Stimulated activated CD8-positive, alpha-beta memory T cell treated with anti-CD3 and anti-CD28 coated beads, Interleukin-15, amount 100 ng/mL, for 48 hours (primary cell): ENCODE measurements at places on chromosomes 16 and 17.

- DNase-seq: no peak
These were observed 53.4 kb downstream of the ZNF18 start for GRCh38 chr17:11943759-11944347.

DNA sequence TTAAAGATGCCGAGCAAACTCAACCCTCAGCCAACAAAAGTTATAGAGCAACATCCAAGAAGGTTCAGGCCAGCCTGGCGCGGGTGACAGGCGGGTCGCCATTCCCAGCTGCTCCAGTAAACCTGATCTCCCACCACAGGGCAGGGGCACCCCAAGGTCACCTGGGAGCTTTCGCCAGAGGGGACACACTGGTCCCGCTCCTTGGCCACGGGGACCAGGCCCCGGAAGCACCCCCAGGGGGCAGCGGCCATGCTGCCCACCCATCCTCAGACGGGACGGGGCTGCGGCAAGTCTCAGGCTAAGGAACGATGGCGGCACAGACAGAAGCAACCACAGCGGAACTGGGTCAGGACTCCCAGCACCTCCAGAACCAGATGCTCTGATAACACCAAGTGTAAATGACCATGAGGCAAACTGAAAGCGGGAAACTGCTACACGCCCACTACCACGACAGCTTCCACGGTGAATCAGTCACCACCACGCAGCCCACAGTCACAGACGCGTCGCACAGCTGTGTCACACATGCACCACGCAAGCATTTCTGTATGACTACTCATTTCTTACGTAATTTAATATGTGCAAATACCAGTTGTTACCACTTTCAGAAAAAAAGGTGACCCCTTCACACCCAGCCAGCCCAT is 14.1 kb upstream of the CCDC154 start:
- peak; percentile 20 for DNase-seq

GRCh38 chr17:82608816-82609215 is 39.4 kb downstream of the WDR45B start:
- no peak for DNase-seq

- DNase-seq: no peak
These were observed 32.0 kb downstream of the CDH13 start for GRCh38 chr16:82658796-82659195.

GRCh38 chr17:71398800-71399219 is 722.0 kb upstream of the SOX9 start:
- no peak for DNase-seq

DNA sequence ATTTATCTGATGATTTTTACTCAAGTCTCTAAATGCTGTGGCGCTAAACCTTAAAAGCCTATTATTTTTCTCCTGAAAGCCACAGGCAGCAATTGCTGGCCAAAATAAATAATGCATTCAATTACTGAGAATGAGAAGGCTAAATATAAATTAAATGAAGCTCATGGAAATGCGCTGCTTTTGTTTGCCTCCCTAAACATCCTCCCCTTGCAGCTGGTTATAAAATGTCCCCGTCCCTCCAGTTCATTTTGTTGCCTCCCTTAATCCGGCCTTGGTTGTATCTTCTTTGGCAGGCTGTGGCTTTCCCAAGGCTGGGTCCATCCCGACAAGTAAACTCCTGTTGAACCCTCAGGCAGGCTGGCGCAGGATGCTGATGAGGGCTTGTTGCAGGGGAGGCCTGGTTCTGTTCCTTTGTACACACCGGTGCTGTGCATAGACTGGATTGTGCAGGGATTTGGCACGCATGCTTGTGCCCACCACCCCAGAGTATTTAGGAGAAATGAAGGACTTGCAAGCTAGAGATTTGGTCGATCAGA is 62.7 kb downstream of the KNOP1 start:
- DNase-seq: no peak

GRCh38 chr17:15955793-15956541 is 11.0 kb downstream of the ADORA2B start:
- no peak for DNase-seq

GRCh38 chr16:88988980-88989811 is 12.2 kb upstream of the CBFA2T3 start:
- no peak for DNase-seq

DNA sequence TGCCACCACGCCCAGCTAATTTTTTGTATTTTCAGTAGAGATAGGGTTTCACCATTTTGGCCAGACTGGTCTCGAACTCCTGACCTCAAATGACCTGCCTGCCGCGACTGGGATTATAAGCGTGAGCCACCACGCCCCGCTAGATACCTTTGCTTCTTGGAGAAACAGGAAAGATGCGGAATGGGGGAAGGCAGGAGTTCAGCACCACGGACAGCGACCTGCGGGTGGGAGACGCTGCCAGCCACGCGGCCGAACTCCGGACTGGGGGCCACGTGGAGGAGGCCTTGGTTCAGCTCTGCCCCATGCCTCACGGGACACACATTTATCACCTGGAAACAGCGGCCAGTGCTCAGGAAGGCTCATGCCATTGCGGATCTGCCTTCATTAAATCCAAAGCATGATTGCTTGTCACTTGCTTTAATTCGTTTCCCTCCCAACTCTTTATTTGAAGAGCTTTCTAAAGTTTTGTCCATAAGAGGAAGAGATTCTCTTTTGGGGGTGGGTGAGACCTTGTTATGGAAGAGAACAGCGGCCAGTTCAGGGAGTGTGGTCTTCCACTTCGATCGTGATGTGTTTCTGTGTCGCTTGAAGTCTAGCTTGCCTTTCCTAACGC is 219.9 kb downstream of the ENGASE start:
- DNase-seq: peak; percentile 9

GRCh38 chr17:21242780-21243515 is 10.3 kb downstream of the NATD1 start:
- DNase-seq: no peak

DNA sequence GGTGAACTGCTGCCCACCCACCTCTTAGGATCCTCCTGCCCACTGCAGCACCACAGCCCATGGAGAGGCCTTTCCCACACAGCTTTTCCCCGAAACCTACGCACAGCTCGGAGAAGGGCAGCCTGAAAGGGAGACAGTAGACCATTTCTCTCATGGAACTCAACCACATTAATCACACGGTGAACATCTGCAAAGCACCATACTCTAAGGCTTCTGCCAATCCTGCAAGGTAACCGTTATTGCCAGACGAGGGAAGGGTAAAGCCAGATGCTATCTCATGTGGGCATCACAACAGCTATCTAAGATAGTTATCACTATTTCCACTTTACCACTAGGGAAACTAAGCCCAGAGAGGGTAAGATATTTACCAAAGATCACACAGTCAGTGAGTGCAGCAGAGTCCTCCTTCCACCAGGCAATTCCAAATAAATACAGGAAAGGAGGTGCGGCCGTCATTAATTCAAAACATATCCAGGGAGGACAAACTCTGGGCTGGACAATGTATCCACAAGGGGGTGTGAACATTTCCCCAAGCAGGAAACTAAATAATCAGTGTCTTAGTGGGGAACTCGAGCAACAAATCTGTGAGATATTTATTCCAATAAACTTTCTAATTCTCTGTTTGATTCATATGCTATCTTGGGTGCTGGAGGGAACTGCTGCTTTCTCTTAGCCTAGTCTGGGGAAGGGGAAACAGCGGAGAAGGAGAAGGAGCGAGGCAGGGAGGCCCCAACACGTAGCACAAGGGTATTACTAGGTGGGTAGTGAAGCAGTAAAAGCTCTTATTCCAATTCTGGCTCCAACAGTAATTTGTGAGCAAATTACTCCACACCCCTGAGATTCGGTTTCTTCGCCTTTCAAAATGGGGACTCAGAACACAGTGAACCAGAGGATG is 723 bp downstream of the TMEM186 start:
- no peak for DNase-seq

GRCh38 chr16:78744796-78745107 is 645.3 kb downstream of the WWOX start:
- no peak for DNase-seq

DNA sequence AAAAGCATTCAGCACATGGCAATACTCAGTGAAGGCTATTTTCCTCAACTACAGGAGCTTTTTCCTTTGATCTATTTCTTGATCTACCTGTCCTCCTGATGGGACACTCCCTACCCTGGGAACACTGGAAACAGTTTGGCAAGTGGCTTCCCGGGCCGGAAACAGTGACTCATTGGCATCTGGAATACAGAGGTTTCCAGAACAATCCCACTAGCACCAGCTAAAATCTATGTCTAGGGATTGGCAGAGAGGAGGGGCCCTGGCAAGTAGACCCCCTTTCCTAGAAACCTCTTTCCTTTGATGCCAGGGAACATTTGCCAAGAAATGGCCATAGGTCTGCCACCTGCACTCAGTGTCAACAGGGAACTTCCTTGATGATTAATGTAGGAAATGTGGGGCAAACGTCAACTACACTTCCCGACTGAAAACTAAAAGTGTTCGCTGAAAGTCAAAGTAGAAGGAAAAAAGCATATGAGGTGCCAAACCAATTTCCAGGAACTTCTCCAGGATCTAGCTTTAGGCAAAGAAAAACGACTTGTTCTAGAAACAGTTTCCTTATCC is 30.4 kb upstream of the FBXW10B start:
- DNase-seq: no peak

GRCh38 chr17:73197161-73197560 is 4.3 kb downstream of the COG1 start:
- no peak for DNase-seq

DNA sequence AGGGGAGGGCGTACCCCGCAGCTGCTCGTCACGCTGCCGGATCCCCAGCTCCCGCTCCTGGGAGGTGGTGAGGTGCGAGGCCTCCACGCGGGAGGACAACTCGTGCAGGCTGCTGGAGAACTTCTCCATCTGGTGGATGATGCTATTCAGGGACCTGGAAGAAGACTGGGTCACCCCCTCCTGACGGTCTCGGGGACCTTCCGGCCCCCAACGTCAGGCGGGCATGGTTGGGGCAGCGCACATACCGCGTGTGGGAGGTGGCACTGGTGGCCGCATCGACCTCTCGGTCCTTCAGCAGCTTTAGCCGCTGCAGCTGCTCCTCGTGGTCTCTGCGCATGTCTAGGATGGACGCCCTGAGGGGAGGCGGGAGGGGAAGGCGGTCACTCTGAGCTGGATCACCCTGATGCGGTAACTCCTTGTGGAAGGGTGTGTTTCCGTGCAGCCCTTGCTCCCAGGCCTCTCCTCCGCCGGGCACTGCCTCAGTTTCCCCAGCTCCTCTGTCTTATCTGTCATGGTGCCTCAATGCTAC is 13.3 kb upstream of the MRPL38 start:
- no peak for DNase-seq

DNA sequence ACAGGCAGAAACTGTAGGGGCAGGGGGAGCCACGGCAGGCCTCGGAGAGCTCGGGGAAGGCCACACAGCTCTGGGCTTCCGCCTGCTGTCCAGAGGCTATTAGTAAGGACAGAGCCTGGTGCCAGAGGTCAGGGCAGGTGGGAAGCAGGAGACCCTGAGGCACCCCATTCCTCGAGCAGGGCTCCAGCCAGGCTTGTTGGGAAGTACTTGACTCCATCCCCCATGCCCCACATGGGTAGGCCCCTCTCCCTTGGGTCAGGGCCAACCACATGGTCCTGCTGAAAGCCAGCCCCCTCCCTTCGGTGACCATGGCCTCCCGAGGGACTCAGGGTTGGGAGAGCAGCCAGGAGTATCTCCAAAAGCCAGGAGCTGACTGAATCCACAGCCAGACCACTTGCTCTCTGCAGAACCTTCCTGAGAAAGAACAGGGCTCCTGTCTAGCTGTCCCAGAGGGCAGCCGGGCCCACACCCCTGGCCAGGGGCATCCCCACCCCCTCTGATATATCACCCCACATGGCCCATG is 17.4 kb upstream of the MPRIP start:
- no peak for DNase-seq

DNA sequence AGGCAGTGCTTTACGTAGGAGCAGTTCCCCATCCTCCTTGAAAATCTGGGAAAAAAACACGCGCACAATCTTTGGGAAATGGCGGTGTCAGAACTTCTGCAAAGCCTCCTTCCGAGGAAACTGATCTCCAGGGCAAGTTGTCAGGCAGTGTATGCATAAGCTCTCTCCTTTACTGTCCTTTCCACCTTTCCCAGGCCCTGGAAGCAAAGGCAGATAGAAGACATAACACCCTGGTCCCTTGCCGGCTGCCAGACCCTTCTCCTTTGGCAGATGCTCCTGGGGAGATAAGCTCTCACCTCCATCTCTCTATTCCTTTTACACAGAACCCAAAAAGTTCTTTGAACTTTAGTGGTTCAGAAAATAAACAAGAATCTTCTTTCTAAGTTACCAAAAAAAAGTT is 12.4 kb downstream of the TOB1 start:
- no peak for DNase-seq

DNA sequence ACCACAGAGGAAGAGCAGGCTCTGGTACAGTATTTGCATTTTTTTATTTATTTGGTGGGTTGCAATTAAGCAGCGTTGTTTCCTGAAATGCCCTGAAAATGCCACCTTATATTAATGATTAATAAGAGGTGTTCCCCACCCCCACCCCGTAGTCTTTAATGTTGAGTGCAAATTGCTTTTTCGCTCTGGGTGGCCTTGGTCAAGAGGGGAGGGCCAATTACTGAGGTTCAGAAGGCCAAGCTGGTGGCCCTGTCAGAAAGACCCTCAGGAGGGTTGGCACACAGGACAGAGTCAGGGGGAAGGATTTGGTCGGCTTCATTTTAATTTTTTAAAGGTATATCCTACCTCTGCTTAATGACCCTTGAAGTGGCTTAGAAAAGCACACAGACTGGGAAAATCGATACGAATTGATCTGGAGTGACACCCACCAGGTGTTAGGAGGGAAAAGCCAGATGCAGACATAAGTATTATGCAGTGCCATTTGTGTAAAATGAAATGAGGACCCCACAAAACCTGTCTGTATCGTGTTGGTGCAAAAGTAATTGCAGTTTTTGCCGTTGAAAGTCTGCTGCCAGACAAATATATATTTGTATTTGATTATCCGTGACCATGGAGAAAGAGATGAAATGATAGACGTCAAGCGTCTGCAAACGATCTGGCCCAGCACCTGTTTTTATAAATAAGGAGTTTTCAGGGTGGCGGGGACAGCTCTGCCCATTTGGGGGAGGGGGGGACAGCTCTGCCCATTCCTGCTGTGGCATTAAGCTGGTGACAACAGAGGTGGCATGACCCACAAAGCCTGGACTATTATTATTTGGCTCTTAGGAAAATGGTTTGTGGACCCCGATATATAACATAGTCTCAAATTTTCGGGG is 143.8 kb upstream of the PLCG2 start:
- no peak for DNase-seq

DNA sequence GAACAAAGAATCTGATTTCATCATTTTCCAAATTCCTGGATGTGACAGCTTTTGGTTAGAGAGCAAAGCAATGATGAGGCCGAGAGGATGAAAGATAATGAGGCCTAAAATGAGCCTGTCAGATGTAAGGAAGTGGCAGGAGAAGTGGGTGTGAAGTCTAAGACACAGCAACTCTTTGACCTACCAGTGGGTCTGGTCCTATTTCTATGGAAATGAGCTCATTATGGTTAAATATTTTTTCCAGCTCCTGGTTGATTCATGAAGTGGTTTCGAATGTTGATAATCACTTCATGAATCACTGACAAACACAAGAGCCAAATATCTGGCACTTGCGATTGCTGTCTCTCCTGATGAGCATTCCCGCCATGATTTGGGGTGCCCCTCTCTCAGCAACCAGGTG is 273.3 kb upstream of the CDH5 start:
- DNase-seq: no peak

DNA sequence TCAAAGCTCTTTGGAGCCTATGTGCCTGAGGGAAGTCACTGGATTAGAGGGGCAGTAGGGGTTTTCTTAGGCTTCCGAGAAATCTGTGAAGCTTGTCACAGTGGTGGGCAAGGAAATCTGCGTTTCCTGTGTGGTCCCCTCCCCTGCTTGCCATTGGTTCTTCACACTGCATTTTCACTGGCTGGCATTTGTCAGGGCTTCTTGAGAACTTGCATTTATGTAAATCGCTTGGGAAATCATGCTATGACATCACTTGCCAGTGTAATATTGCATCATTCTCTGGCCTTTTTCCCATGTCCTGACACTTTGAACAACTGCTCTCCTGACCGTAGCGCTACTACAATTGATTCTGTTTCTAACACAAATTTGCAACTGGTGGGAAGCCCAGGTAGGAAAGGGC is 1.8 kb downstream of the CACNG3 start:
- DNase-seq: no peak
